ENCODE measurements at places on chromosomes 12 and 14. TPM values are rescaled to one million over a fixed set of nuclear protein-coding genes. Genes with fewer than 3 reads are reported as not detected.

KRT83 gene
- not detected for total RNA-seq

CIT gene
- 9.9 TPM for total RNA-seq

GRCh38 chr12:59736786-59737185, 141.0 kb downstream of the SLC16A7 start:
- H3K27me3 ChIP-seq: no peaks in the 10 kb centered on the region
- H3K27ac ChIP-seq: no peak overlapping the region
- H3K4me1 ChIP-seq: peaks cover 17% of the 10 kb centered on the region
- no peak overlapping the region for H3K4me3 ChIP-seq
- no peak for DNase-seq
- H3K36me3 ChIP-seq: no peaks in the 10 kb centered on the region

CMA1 gene
- not detected for total RNA-seq

DNA sequence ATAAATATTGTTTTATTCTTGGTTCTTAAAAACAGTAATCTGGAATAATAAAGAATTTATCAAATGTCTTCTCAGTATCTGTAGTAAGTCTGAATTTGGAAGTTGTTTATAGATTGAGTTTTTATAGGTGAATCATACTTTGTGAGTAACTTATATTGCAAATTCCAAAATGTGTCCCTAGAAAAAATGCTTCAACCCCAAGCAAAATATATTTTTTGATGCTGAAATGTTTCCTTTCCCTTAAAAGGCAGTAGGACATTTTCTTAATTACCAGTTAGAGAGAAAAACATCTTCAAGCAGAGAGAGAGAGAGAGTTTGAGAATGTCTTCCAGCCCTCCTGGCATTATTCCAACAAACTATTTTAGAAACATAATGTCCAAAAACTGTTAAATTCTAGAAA, 37.9 kb downstream of the PELI2 start:
- no peak for DNase-seq
- H3K27ac ChIP-seq: no peak overlapping the region
- no peaks in the 10 kb centered on the region for H3K27me3 ChIP-seq
- H3K4me3 ChIP-seq: no peak overlapping the region

- H3K27ac ChIP-seq: no peak overlapping the region
- no peaks in the 10 kb centered on the region for H3K36me3 ChIP-seq
- peaks cover 10% of the 10 kb centered on the region for H3K27me3 ChIP-seq
- DNase-seq: no peak
- H3K4me3 ChIP-seq: no peak overlapping the region
These were observed 236.5 kb downstream of the PDZRN4 start for GRCh38 chr12:41424651-41425050.

DNA sequence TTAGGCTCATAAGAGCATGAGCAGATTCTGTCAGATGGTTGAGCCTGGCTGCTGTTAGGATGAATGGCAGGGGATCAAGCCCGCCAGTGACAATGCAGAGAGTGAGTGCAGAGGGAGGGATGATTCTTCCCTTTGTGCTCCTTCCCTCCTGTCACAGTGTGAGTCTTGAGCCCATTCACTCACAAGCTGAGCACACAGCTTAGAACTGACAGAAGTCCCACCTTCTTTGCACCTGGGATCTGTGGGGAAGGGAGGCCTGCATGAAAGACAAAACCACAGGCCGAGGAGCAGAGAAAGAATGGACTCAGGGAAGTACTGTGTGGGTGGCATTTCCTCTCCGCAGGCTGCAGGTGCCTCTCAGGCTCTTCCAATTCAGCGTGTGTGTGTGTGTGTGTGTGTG, 160.6 kb downstream of the KCNA5 start:
- DNase-seq: no peak
- no peaks in the 10 kb centered on the region for H3K36me3 ChIP-seq
- H3K4me3 ChIP-seq: no peak overlapping the region
- H3K4me1 ChIP-seq: no peaks in the 10 kb centered on the region
- peaks cover 11% of the 10 kb centered on the region for H3K27me3 ChIP-seq

- peaks cover 17% of the 10 kb centered on the region for H3K27me3 ChIP-seq
- DNase-seq: no peak
- no peaks in the 10 kb centered on the region for H3K36me3 ChIP-seq
These were observed 5.0 kb downstream of the SLC25A21 start for GRCh38 chr14:37167151-37168047.

- H3K4me3 ChIP-seq: no peak overlapping the region
- DNase-seq: no peak
- peaks cover 63% of the 10 kb centered on the region for H3K4me1 ChIP-seq
- H3K36me3 ChIP-seq: peaks cover 8% of the 10 kb centered on the region
- no peaks in the 10 kb centered on the region for H3K27me3 ChIP-seq
These were observed 12.9 kb downstream of the ETV6 start for GRCh38 chr12:11662369-11662768.

SCNN1A gene
- total RNA-seq: 1.9 TPM

- no peak overlapping the region for H3K4me3 ChIP-seq
- peaks cover 14% of the 10 kb centered on the region for H3K36me3 ChIP-seq
- peak overlapping the region; percentile 85 for H3K27ac ChIP-seq
- H3K4me1 ChIP-seq: peaks cover 61% of the 10 kb centered on the region
These were observed 281.0 kb upstream of the RGS6 start for GRCh38 chr14:71651228-71651627.

DNA sequence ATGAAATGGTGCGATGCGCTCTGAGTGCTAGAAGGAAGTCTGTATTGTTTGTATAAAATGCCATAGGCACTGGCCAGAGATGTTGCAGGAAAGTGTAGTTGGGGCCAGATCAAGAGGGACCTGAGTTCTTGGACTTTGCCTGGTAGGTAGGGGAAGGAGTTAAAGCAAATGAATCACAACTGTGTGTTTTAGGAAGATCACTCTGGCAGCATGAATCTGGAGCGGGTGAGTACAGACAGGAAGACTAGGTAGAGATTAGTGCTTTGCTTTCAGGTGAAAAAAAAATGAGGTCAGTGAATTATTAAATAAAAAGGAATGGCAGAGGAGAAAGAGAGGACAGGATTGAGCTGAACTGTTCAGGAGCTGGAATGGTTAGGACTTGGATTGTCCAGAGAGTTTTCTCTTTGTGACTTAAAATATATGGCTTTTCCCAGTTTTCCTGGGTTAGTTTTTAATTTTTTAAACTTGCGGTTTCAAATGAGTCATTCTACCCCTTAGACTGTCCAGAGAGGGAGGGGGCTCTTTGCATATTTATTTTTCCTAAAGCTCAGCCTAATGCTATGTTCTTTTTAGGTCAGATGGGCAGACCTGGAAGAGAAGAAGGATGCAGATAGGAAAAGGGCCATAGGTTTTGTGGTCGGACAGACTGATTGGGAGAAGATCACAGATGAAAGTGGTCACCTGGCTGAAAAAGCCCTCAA, 41.1 kb downstream of the PROX2 start:
- H3K27ac ChIP-seq: peak overlapping the region; percentile 80
- no peak overlapping the region for H3K4me3 ChIP-seq
- H3K27me3 ChIP-seq: no peaks in the 10 kb centered on the region
- no peak for DNase-seq
- H3K36me3 ChIP-seq: peaks cover 9% of the 10 kb centered on the region
- H3K4me1 ChIP-seq: peaks cover 28% of the 10 kb centered on the region

GRCh38 chr14:102893452-102893851, 29.0 kb upstream of the AMN start:
- peaks cover 12% of the 10 kb centered on the region for H3K4me1 ChIP-seq
- H3K27me3 ChIP-seq: no peaks in the 10 kb centered on the region
- DNase-seq: no peak
- peak overlapping the region; percentile 86 for H3K27ac ChIP-seq
- H3K4me3 ChIP-seq: peak overlapping the region; percentile 44
- H3K36me3 ChIP-seq: peaks cover 12% of the 10 kb centered on the region

RHEBL1 gene
- 0.95 TPM for total RNA-seq

PSMA6 gene
- 137 TPM for total RNA-seq

- no peak overlapping the region for H3K27ac ChIP-seq
- no peak for DNase-seq
- peaks cover 23% of the 10 kb centered on the region for H3K4me1 ChIP-seq
- H3K4me3 ChIP-seq: no peak overlapping the region
- H3K36me3 ChIP-seq: no peaks in the 10 kb centered on the region
These were observed 18.8 kb downstream of the TTC7B start for GRCh38 chr14:90797451-90797850.

DNA sequence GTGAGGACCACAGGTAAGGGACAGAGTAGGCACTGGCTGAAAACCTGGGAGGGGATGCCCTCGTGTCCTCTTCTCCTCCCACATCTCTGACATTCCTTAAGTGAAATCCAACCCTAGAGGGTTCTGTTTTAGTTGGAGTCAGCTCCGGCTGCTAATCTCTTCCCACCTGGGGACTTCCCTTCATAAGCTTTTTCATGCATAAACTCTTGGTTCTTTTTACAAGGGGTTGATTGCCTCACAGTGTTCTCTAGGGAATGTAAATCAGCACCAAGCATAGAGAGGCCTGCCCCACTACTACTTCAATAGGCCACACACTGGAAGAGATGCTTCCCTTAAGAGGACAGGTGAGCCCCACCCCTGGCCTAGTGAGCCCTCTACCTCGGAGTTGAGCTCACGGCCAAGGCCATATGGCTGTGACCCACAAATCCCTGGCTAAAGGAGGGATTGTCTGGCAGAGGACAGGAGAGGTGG, 3.2 kb upstream of the SYNDIG1L start:
- no peak overlapping the region for H3K4me3 ChIP-seq
- peaks cover 2% of the 10 kb centered on the region for H3K4me1 ChIP-seq
- H3K27ac ChIP-seq: no peak overlapping the region
- H3K27me3 ChIP-seq: peaks cover 58% of the 10 kb centered on the region

C12orf56 gene
- total RNA-seq: not detected

GRCh38 chr14:49586673-49587460, 687 bp upstream of the RPS29 start:
- no peaks in the 10 kb centered on the region for H3K27me3 ChIP-seq
- H3K4me3 ChIP-seq: peak overlapping the region; percentile 91

DNA sequence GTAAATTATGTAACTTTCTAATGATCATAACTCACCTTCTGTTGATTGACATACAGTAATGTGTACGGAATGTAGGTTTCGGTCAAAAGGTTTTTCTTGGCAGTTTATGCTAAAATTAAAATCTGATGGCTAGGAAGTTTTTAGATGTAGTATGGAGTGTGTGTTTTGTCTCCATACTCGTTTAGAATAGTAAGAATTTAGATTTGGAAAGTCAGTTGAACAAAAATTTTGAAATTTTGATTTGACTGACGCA, 859 bp downstream of the PALS1 start:
- H3K36me3 ChIP-seq: no peaks in the 10 kb centered on the region
- no peak for DNase-seq
- H3K4me3 ChIP-seq: peak overlapping the region; percentile 83
- peak overlapping the region; percentile 95 for H3K27ac ChIP-seq
- H3K27me3 ChIP-seq: no peaks in the 10 kb centered on the region

GRCh38 chr14:22822571-22823098, 7.1 kb upstream of the MRPL52 start:
- peaks cover 49% of the 10 kb centered on the region for H3K4me1 ChIP-seq
- H3K27ac ChIP-seq: peak overlapping the region; percentile 89
- no peaks in the 10 kb centered on the region for H3K27me3 ChIP-seq
- no peak for DNase-seq
- peak overlapping the region; percentile 58 for H3K4me3 ChIP-seq

CDCA3 gene
- 4.1 TPM for total RNA-seq

WDHD1 gene
- total RNA-seq: 7.1 TPM

DNA sequence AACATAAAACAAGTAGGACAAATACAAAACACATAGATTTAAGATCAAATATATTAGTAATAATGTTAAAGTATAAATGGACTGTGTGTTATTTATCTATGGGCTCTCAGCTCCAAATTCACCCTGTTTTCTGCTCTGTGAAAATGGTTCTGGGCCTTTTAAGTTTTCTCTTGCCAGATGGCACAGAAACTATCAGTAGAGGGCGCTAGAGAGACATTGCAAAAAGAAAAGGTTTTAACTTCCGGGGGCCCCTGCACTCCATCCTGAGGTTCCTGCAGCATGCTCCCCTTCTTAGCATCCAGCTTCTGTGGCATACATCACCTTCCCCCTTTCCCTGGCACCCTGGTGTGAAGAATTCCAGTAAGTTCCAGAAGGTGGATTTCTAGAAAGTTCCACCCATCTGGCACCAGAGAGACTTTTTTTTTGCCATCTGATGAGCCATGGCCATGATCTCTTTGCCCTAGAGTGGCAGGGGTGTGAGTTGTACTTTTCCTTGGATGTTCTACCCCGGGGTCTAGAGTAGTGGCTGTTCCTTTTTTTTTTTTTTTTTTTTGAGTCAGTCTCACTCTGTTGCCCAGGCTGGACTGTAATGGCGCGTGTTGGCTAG, 29.3 kb downstream of the ZCRB1 start:
- H3K4me1 ChIP-seq: peaks cover 9% of the 10 kb centered on the region
- no peaks in the 10 kb centered on the region for H3K27me3 ChIP-seq
- H3K36me3 ChIP-seq: no peaks in the 10 kb centered on the region
- no peak overlapping the region for H3K27ac ChIP-seq
- H3K4me3 ChIP-seq: no peak overlapping the region
- no peak for DNase-seq

- no peaks in the 10 kb centered on the region for H3K36me3 ChIP-seq
- no peak for DNase-seq
- H3K4me1 ChIP-seq: no peaks in the 10 kb centered on the region
- H3K27me3 ChIP-seq: no peaks in the 10 kb centered on the region
These were observed 380.4 kb upstream of the CCDC196 start for GRCh38 chr14:66105815-66106214.

DNA sequence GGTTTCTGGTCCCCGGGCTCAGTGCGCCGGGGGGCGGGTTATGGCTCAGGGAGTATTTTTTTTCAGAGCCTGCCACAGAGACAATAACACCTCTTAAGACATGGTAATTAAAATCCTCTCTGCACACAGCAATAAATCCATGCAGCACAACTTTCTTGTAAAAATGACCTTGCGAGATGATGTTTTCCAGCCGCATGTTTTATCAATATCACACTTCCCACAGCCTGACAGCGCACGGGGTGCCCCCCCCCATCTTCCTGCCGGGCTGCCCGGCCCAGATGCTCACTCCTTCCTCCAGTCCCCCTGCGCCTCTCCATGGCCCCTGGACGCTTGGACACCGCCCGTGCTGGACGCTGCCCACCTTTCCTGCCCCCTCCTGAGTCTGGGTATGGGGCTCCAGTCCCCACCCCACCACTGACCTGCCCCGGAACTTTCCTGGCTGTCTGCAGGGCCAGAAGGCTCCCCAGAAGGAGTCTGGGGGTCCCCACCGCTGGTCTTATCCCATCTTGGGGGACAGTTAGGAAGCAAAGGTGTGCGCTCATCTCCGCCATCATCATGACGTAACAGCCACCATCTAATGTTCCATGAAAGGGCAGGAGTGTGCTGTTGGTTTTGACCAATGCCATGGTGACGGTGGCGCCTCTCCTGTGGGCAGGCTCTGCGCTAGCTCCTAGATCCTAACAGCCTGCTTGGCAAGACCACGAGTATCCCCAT, 182.9 kb downstream of the KIF26A start:
- H3K36me3 ChIP-seq: no peaks in the 10 kb centered on the region
- H3K4me3 ChIP-seq: no peak overlapping the region
- H3K4me1 ChIP-seq: no peaks in the 10 kb centered on the region
